ENCODE measurements at places on chromosomes 11 and 22. TPM values are rescaled to one million over a fixed set of nuclear protein-coding genes. Genes with fewer than 3 reads are reported as not detected.

DBX1 gene
- not detected for total RNA-seq

TMEM45B gene
- not detected for total RNA-seq

SLC17A6 gene
- total RNA-seq = not detected

TMPRSS5 gene
- not detected for total RNA-seq

TIMM8B gene
- total RNA-seq = 120 TPM

HTR3B gene
- total RNA-seq = not detected

LRRC74B gene
- total RNA-seq = under 0.01 TPM

PRDM10 gene
- total RNA-seq = 6.5 TPM

RIBC2 gene
- total RNA-seq = 5.5 TPM

BET1L gene
- total RNA-seq = 10.3 TPM

KRTAP5-10 gene
- total RNA-seq = not detected

LARGE2 gene
- not detected for total RNA-seq

DTX4 gene
- 0.49 TPM for total RNA-seq

CST6 gene
- 1.5 TPM for total RNA-seq

DUSP8 gene
- total RNA-seq = 0.10 TPM

C11orf42 gene
- not detected for total RNA-seq

PANX2 gene
- 0.49 TPM for total RNA-seq

SCO2 gene
- total RNA-seq = 5.0 TPM

SCGB1D2 gene
- total RNA-seq = not detected

TMPRSS6 gene
- not detected for total RNA-seq

ZC3H7B gene
- total RNA-seq = 22.0 TPM

TYR gene
- total RNA-seq = 2.0 TPM

UBQLNL gene
- total RNA-seq = not detected

ARHGAP20 gene
- 0.24 TPM for total RNA-seq

GLB1L2 gene
- not detected for total RNA-seq

OR52H1 gene
- not detected for total RNA-seq

CCDC89 gene
- total RNA-seq = not detected

SLC25A18 gene
- not detected for total RNA-seq

GANAB gene
- total RNA-seq = 159 TPM

GNG3 gene
- total RNA-seq = not detected

GAB4 gene
- total RNA-seq = not detected

GVQW3 gene
- total RNA-seq = 3.6 TPM

PGA5 gene
- total RNA-seq = not detected

ASRGL1 gene
- total RNA-seq = 1.9 TPM

ACTN3 gene
- total RNA-seq = under 0.01 TPM

MCM5 gene
- 79.7 TPM for total RNA-seq

LRRC4C gene
- total RNA-seq = not detected

SEZ6L gene
- total RNA-seq = not detected

TBX10 gene
- total RNA-seq = not detected

MGAT3 gene
- total RNA-seq = not detected

MUC15 gene
- 21.5 TPM for total RNA-seq

MMP12 gene
- total RNA-seq = not detected

SPDYC gene
- total RNA-seq = not detected

SLC7A4 gene
- total RNA-seq = not detected

CRYBB2 gene
- total RNA-seq = not detected

OR52N4 gene
- not detected for total RNA-seq

PIWIL4 gene
- total RNA-seq = 0.78 TPM

MS4A3 gene
- total RNA-seq = not detected

SLC16A8 gene
- total RNA-seq = not detected

ZBTB16 gene
- total RNA-seq = not detected

C11orf97 gene
- total RNA-seq = not detected

KCNQ1 gene
- not detected for total RNA-seq

CTSW gene
- total RNA-seq = 8.9 TPM

TENM4 gene
- total RNA-seq = 27.8 TPM

H19 gene
- 0.72 TPM for total RNA-seq

SCUBE1 gene
- total RNA-seq = 9.2 TPM

MS4A6A gene
- not detected for total RNA-seq
